ENCODE measurements at places on chromosomes 11 and 22.
A peak's percentile ranks its signal among the peaks of the same experiment; 100 is the strongest.

DNA sequence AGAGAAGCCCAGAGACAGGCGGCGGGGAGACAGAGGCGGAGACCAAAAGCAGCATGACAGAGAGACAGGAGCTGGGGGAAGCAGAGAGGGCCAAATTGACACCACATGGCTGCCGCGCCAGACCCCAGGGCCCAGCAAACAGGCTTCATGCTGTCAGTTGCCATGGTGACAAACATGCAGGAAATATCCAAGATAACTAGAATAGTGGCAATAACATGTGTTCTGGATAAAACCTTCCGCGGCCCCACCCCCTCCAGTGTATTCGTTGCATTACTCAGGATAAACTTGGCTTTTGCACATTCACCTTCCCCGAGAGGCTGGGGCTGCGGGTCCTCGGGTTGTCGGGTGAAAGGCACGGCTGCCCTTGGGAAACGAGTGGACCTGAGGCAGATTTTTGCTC lies 49.9 kb upstream of the CDON start:
- DNase-seq: no peak

GRCh38 chr22:42714768-42715390 lies 5.8 kb downstream of the A4GALT start:
- DNase-seq: no peak

- no peak for DNase-seq
Measured at GRCh38 chr22:35311551-35311999, 11.9 kb downstream of the TOM1 start.

- peak; percentile 12 for DNase-seq
Measured at GRCh38 chr22:19974268-19974861, 32.7 kb upstream of the TXNRD2 start.

DNA sequence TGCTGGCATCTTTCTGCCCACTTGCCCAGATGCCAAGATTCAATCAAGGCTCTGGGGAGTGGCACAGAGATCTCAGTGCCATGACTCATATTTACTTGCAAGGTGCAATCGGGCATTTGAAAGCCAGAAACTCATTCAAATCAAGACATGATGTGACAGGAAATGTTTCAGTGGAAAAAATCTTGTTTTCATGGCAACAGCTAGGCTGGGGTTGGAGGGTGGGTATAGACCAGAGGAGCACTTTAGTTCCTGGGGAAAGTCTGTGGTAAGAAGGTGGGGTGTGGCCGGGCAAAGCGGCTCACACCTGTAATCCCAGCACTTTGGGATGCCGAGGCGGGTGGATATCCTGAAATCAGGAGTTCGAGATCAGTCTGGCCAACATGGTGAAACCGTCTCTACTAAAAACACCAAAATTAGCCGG lies 1.2 kb downstream of the MAJIN start:
- DNase-seq: no peak

DNA sequence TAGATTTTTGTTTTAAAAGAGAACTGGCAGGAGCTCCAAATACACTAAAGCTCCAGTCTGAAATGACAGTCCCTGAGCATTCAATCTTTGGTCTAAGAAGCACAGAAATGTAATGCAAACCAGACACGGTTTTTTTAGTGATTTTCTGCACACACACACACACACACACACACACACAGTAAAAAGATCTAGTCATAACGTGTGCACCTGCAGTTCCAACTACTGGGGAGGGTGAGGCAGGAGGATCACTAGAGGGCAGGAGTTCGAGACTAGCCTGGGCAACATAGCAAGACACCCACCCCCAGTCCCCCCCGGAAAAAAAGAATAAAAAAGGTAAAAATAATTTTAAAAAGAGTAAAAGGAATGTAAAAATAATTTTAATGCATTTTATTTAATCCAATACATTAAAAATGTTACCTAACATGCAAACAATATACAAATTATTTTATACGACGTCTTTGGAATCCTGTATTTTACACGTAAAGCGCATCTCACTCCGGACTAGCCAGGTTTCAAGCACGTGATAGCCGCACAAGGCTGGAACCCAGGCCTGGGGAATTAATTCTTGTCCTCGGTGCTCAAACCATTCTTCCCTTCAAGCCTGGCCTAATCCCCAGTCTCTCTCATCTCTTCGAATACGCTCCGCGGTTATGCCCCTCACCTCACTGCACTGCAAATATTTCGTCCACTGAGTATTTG lies 762 bp upstream of the TBC1D22A start:
- no peak for DNase-seq

DNA sequence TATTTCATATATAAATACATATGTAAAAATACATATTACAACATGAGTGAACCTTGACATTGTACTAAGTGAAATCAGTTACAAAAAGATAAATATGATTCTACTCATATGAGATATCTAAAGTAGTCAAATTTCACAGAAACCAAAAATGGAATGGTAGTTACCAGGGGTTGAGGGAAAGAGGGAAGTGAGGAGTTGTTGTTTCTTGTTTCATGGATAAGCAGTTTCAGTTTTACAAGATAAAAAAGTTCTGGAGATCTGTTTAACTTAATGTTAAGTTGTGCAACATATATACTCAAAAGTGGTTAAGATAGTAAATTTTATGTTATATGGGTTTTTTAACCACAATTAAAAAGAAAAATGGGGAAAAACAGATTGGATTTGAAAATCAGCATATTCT lies 107.7 kb downstream of the ELP4 start:
- DNase-seq: no peak

DNA sequence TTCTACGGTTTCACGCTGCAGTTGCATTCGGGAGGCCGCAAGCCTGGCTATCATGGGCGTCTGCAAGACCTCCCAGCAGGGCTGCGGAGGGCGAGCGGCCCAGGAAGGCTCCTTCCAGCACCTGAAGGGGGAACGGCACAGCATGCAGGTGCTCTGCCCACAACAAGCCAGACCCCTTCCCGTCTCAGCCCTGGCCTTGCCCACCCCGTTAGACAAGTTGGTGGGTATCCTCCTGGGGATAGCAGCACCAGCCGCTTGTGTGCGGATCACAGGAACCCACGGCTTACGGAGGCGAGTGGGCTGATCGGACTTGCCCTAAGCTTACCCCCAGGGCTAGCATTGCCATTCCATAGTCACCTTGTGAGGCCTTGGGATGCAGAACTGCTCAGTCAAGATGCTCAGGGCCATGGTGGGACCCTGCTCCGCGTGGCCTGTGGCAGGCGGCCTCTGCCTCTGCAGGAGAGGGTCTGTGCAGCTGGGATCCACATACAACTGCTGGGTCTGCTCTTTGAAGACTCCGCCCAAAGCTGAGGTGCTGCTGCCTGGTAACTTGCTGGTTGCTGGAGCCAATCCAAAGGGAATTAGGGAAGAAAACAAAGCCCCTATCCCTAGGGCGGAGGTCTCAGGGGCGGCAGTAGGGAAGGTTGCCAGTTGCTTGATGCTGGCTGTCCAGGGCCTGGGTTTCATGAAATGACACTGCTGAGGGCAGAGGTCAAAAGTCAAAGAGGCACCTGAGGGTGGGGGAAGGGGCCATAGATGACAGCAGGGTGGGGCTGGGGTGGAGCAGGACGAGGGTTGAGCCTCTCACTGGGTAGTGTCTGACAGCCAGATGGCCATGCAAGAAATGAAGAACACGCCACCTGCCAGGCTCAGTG lies 1.4 kb upstream of the OSBPL5 start:
- no peak for DNase-seq

- DNase-seq: no peak
Measured at GRCh38 chr22:22800716-22801115, 86.9 kb upstream of the IGLL5 start.

DNA sequence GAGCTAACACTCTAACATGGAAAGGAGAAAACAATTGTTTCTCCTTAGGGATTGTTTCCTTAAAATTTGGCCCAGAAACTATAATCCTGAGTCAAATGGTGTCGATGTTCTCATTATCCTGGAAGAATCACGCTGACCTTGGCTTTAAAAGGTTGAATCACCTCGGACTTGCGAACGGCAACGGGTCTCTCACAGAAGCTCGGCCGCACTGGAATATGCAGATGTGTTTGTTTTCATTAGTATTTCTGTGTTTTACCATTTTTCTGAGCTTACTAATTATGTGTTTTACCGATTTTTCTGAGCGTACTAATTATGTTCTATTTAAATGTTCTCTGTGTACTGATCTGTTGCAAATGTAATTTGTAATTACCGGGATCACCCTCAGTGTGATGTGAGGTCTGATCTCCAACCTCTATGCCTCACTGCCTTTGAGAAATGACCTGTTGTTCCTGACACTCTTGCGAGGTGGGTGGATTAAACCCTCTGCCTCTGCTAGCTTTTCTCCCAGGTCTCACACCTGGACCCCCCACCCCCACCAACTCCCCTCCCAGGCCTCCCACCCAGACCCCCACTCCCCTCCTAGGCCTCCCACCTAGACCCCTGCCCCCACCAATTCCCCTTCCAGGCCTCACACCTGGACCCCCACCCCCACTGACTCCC lies 38.3 kb upstream of the BRSK2 start:
- DNase-seq: no peak

DNA sequence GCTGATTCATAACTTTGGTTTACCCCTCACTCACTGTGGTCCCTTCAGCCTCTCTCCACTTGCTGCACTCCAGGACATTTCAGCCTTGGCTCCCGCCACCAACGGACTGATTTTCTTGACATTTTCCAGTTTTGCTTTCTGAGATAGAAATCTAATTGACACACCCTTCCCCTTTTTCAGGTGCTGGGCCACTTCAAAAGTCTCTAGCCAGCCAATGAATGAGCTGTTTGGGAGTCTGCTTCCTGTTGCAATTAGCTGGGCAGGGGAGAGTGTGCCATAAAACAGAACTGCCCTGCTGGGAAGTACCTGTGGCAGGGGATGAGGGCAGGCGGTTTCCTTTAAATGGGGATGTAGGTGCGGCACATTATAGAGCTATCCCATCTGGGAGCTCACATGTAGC lies 21.1 kb upstream of the PLET1 start:
- no peak for DNase-seq

DNA sequence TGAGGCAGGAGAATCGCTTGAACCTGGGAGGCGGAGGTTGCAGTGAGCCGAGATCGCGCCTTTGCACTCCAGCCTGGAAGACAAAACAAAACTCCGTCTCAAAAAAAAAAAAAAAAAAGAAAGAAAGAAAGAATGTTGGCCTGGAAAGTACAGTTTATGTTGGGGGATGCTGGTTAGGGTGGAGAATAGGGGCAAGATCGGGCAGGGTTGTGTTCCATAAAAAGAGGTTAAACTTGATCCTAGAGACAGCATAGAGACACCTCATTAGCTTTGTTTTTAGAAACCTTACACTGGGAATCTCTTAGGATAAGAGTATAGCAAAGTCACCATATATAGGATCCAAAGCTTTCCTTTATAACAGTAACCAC lies 1.9 kb upstream of the FTH1 start:
- no peak for DNase-seq

- DNase-seq: no peak
Measured at GRCh38 chr11:113023228-113023627, 62.0 kb downstream of the NCAM1 start.

- DNase-seq: no peak
Measured at GRCh38 chr11:42237701-42238235, 778.3 kb upstream of the LRRC4C start.

- DNase-seq: no peak
Measured at GRCh38 chr11:107567739-107568335, 2.3 kb upstream of the ALKBH8 start.

DNA sequence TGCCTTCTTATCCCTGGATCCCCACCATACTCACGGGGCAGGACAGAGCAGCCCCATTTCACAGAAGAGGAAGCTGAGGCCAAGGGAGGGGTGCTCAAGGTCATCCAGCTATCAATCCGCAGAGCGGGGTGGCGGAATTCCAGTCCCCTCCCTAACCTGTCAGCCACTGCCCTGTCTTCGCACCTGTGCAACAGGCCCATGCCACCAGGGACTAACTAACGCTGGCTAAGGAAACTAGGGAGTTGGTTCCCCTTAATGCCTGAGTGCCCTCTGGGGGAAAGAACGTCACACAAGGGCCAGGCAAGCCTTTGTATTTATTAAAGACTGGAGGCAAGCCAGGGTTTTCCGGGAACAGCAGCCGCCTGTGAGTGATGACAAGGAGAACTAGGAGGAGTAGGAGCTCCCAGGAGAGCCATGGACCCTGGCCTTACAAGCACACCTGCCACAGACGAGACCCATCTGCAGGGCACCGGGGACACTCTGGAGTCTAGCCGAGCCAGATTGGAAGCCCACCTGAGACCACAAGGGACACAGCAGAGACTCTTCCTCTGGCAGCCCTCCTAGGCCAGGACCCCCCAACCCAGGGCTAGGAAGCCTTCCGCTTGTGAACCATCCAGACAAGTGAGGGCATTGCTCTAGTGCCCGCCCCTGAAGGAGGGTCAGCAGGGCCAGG lies 64.4 kb downstream of the MYH9 start:
- DNase-seq: no peak

DNA sequence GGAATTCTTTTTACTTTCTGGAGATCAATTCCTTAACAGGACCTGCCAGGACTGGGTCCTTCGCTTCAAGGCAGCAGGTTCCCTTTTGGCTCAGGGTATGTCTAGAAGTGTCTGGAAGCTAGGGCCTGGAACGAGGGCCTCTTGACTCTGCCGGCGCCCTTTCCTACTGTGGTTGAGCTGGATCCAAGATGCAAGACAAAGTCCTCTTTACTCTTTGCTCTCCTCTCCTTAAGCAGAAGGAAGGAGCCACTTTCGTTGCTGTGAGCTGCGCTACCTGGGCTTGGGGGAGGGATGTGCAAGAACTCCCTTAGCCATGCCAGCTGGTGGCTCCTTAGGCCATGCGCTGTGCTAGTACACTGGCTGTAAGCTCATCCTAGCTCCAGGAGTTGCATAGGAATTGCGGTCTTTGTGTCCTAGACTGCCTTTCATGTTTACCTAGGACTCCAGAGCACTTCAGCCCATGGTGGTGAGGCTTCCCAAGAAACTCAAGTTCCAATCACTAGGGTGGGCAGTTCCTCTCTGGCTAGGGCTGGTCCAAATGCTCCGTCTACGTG lies 18.1 kb downstream of the GLB1L2 start:
- DNase-seq: no peak

- no peak for DNase-seq
Measured at GRCh38 chr11:3144296-3145205, 20.6 kb downstream of the OSBPL5 start.

- DNase-seq: peak; percentile 81
Measured at GRCh38 chr11:71446942-71447688, 1.1 kb downstream of the DHCR7 start.

DNA sequence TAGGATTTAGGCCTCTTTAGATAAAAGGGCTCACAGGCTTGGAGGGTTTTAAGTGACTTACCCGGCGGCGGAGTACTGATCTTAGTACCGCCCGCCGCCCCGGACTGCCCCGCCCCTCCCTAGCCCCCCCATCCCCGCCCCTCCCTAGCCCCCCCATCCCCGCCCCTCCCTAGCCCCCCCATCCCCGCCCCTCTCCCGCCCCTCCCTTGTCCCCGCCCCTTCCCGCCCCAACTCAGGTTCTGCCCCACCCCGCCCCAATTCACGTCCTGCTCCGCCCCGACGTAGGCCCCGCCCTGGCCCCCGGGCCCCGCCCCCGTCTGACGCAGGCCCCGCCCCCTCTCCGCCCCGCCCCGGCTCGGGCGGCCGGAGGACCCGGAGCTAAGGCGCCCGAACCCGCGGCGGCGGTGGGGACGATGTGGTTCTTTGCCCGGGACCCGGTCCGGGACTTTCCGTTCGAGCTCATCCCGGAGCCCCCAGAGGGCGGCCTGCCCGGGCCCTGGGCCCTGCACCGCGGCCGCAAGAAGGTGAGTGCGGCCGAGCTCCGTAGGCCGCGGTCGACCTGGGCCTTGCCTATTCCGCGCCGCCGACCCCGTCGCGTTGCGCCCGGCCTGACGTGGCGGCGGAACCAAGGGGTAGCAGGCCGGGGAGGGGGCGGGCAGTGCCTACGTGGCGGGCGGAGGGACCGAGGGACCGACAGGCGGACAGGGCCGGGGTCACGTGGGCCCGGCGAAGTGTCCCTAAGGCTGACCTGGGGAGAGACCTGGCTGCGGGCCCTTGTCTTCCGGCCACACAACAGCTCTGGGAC lies at the start of gene SCYL1:
SCYL1 (plus strand) TSS at position 343 of the 805 bp plus-strand sequence; CDS start at position 414, 71 bp downstream.
- DNase-seq: peak; percentile 62

GRCh38 chr11:457111-457760 lies 7.2 kb downstream of the PTDSS2 start:
- no peak for DNase-seq

Data from inflammatory macrophage (primary cell).